NCI-H226 (cell line): ENCODE measurements at places on chromosomes 4 and X.

GRCh38 chr4:150381609-150382008, 200.3 kb upstream of the MAB21L2 start:
- no peak for DNase-seq

GRCh38 chrX:71540801-71541200, 7.9 kb downstream of the OGT start:
- no peak for DNase-seq

- DNase-seq: no peak
Observed at GRCh38 chr4:123450393-123450792, 53.8 kb downstream of the SPRY1 start.

DNA sequence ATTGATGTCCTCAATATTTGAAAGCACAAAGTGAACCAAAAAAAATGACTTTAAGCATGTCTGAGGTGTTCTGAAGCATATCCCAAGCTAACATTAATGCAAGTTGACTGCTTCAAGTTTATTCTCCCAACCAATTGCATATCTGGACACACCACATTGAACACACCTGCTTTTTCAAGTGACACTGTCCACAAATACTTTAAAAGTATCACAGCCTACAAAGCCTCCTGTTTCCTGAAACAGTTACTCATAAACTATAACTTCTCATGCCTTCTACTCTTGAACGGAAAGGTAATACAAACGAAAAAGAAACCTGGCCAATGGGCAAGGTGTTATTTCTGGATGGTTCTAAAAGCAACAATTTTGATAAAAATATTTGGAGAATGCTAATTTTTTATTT, 1.1 kb downstream of the CDKL2 start:
- no peak for DNase-seq

GRCh38 chr4:144634978-144635747, 10.8 kb upstream of the HHIP start:
- no peak for DNase-seq

GRCh38 chr4:106801386-106801785, 234.7 kb downstream of the DKK2 start:
- DNase-seq: no peak

- DNase-seq: peak; percentile 2
Observed at GRCh38 chrX:116272322-116272721, 101.8 kb downstream of the AGTR2 start.

DNA sequence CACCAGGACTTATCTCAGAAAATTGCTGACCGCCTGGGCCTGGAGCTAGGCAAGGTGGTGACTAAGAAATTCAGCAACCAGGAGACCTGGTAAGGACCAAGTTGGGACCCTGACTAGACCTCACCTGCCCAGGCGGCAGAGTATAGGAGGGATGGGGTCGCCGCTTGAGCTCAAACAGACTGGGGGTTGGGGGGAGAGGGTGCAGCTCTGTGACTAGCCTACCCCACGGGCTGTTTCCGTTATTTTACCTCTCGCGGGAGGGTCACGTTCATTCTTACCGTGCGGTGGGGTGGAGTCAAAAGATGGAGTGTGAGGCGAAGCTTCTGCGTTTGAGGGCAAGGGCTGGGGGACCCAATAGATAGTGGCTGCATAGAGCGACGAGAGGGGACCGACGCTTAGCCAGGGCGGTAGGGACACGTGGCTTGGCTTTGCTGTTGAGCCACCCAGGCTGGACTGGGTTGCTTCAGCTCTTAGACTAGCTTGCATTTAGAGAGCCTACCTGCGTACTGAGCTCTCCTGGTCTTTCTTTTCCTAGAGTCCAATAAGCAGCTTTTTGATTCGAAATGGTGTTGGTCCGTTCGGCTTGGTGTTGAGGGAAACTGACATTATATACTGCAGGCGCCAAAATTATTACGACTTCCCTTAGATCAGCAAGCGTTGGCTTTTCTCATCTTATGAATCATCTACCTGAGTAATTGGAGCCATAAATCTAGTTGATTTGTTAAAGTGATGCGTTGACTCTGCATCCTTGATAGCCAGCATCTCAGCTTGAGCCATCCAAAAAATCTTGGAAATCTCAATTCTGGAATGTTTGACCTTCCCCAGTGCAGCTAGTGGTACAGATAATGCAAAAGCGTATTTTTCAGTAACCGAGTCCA, 591 bp downstream of the PRPS1 start:
- peak; percentile 53 for DNase-seq
